Upper lobe of right lung (tissue), 1 donor: ENCODE measurements at places on chromosomes 2 and 18. TPM values are rescaled to one million over a fixed set of nuclear protein-coding genes. Genes with fewer than 3 reads are reported as not detected.
A peak's percentile ranks its signal among the peaks of the same experiment; 100 is the strongest.

- H3K27ac ChIP-seq = no peak overlapping the region
- no peaks in the 10 kb centered on the region for H3K36me3 ChIP-seq
- H3K4me3 ChIP-seq = no peak overlapping the region
- H3K4me1 ChIP-seq = no peaks in the 10 kb centered on the region
Observed at GRCh38 chr2:170235860-170236679, 58.1 kb downstream of the MYO3B start.

AMER3 gene
- total RNA-seq = not detected

GRCh38 chr2:151106805-151107506 lies 154.7 kb downstream of the RBM43 start:
- no peak overlapping the region for H3K4me3 ChIP-seq
- H3K36me3 ChIP-seq = no peaks in the 10 kb centered on the region
- H3K27ac ChIP-seq = no peak overlapping the region
- no peaks in the 10 kb centered on the region for H3K27me3 ChIP-seq
- no peaks in the 10 kb centered on the region for H3K4me1 ChIP-seq
- DNase-seq = no peak

DNA sequence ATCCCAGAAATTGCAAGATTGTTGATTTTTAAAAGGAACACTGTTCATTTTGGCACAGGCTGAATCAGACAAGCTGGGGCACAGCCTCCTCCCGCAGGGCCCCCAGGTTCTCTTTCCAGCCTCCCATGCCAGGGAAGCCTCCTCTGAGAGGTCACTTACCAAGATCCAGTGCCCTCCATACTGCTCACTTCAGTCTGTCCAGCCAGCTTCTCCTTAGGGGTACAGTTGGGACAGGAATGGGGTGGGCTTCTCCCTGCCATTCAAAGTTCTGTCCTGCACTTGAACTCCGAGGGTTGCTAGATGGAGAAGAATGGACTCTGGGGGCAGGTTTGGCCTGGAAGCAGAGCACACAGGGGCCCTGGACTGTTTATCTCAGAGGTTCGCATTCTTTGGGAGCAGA lies 7.5 kb upstream of the CYP26B1 start:
- no peak overlapping the region for H3K4me3 ChIP-seq
- H3K4me1 ChIP-seq = peaks cover 1% of the 10 kb centered on the region
- DNase-seq = no peak
- no peak overlapping the region for H3K27ac ChIP-seq

DNA sequence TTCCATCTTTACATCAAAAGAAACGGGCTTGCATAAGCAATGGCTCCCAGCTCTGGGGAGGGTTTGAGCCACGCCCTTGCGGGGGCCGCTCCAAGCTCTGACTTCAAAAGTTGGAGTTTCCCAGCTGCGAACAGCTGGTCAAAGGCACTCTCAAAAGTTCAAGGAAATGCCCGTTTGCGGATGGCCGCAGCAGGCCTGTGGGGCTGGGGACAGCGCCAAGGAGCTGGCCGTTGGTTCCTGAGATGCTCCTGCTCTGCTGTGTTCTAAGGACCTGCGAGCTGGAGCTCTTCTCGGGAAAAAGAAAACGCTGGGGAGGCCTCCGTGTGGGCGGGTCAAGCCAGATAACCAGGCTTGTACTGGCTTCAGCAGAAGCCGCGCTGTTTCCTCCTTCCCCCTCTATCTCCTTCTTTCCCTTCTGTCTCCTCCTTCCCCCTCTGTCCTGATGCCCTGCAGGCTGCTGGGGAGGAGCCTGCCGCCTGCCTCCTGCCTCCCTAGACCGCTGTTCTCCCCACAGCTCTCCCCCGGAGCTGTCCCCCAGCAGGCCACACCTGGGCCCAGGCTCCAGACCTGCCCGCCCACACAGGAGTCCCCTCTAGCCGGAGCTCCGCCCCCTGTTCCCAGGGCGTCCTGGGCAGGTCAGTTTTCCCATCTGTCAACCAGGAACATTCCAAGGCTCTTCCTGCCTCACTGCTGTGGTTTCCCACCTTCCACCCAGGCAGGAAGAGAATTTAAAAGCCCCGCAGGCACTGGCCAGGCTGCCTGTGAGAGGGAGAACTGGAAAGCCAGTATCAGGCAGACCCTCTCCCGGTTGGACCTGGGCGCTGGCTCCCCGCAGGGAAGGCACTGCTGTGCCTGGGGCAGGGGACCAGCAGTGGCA lies 14.1 kb downstream of the KLF11 start:
- H3K36me3 ChIP-seq = peaks cover 32% of the 10 kb centered on the region
- no peaks in the 10 kb centered on the region for H3K27me3 ChIP-seq
- H3K27ac ChIP-seq = peak overlapping the region; percentile 72
- peak overlapping the region; percentile 16 for H3K4me3 ChIP-seq
- no peak for DNase-seq

DNA sequence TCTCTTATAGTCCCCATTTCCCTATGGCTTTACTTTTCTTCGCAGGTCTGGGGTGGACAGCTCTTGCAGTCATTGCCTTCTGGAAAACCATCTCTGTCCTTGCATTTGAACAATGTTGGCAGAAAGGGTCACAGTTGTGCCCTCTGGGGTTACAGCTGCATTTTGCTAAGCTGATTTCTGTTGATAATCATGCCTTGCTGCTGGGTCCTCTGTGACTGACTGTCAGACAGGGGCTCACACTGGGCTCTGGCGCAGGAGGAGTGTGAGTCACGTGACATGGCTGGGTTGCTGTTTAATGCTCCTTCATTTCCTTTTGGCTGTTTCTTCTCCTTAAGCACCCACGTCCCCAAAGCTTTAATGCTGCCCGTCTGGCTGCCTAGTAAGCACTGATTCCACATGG lies 196.6 kb upstream of the LHCGR start:
- no peak for DNase-seq
- no peak overlapping the region for H3K4me3 ChIP-seq
- no peak overlapping the region for H3K27ac ChIP-seq
- H3K27me3 ChIP-seq = no peaks in the 10 kb centered on the region
- no peaks in the 10 kb centered on the region for H3K4me1 ChIP-seq
- no peaks in the 10 kb centered on the region for H3K36me3 ChIP-seq

CRYGD gene
- total RNA-seq = not detected

DNA sequence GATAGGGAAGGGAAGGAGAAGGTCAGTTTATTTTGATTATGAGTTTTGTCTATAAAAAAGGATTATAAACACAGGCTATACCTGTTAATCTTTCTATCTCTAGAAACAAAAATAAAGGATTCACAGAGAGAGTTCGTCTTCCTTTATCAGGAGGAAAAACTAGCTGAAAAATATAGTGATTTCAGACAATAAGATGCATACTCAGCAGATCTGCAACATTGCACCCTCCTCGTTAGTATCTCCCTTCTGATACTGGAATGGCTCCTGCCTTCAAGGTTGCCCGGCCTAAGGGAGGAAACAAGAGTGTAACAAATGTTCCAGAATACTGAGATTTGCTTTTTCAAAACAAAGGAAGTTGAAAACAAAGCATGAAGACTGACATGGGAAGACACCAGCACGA lies 48.7 kb upstream of the LRATD1 start:
- no peak overlapping the region for H3K27ac ChIP-seq
- no peaks in the 10 kb centered on the region for H3K27me3 ChIP-seq
- H3K4me3 ChIP-seq = no peak overlapping the region
- H3K4me1 ChIP-seq = no peaks in the 10 kb centered on the region
- no peaks in the 10 kb centered on the region for H3K36me3 ChIP-seq

- DNase-seq = no peak
- no peak overlapping the region for H3K27ac ChIP-seq
- peaks cover 80% of the 10 kb centered on the region for H3K4me1 ChIP-seq
- H3K27me3 ChIP-seq = no peaks in the 10 kb centered on the region
- H3K4me3 ChIP-seq = no peak overlapping the region
Observed at GRCh38 chr2:205702576-205702975, 20.3 kb downstream of the NRP2 start.
